A172 (cell line): ENCODE measurements at places on chromosomes 5 and 9.

- peak; percentile 5 for DNase-seq
Observed at GRCh38 chr9:82333671-82334070, 345.1 kb downstream of the SPATA31D1 start.

GRCh38 chr5:63553073-63553472, 409.2 kb downstream of the HTR1A start:
- DNase-seq: no peak

- no peak for DNase-seq
Observed at GRCh38 chr5:54774281-54775170, 210.9 kb downstream of the ESM1 start.

DNA sequence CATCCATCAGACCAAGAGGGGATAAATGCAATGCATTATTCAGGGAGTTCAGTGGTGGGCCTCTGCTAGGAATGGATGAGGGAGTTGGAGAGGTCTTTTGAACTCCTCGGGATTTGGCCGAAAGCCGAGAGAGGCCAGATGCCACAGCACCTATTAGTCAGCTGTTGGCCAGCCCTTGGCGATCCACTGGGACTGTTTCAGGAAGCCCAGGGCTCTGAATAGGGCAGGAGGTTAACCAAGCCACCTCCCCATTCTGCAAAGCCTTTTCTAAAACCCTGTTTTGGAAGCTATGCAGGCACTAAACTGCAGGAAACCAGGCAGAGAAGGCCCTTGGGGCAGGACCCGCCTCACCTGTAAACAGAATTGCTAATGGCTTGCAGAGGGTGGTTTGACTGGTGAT, 37.8 kb downstream of the ASTN2 start:
- DNase-seq: no peak

DNA sequence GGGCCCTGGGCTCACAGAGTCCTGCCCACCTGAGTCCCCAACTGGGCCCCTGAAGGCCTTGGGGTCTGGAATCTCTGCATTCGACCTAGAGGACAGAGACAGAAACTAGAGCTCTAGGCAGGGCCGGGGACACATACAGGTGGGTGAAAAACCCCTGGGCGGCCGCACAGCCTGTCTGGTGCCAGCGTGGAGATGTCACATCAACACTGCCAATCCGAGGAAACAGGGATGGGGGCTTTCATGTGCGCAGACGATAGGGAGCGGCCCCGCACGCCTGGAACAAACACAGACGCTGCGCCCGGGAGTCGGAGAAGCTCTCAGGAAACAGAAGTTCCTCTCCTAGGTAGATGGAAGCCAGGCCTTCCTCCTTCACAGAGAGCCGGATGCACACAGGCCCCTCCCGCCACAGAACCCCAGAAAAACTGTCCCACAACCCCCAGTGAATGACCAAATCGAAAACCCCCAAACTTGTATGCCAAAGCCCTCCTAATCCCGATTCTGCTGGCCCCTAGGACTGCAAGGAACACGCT, 1.8 kb downstream of the GRM6 start:
- DNase-seq: no peak

DNA sequence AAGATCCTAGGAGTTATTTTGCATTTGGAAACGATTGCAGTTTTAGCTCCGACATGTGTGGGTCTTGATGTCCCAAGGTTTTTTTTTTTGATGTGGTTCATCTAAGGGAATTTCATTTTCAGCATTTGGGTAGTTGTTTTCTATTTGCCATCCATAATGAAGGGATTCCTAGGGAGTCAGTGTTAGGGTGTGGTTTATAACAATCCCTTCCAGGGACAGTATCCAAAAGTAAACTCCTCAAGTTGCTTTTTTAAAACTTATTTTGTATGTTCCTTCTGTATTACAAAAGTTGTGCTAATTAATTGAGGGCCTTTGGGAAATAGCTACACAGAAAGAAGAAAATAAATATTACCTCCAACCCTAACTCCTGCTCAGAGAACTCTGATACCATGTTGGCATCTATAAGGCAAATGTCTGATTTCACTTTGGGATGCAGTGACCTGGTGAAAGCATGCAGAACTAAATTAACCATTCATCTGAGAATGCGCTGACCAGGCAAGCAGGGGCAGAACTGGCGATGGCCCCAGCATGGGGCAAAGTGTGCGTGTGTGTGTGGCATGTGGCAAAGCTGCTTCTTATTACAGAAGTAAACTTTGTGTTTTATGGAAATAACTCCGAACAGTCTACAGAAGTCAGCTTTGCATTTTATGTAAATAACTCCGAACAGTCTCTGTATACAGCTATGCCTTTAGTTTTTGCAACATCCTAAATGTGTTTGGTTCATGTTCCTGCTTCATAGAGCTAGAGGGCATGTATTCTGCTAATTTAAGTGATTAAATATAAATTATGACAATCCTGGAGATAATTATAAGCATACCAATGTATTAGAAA, 237.2 kb downstream of the TRPM3 start:
- DNase-seq: no peak

GRCh38 chr5:61184708-61185107, 22.4 kb upstream of the SMIM15 start:
- no peak for DNase-seq

DNA sequence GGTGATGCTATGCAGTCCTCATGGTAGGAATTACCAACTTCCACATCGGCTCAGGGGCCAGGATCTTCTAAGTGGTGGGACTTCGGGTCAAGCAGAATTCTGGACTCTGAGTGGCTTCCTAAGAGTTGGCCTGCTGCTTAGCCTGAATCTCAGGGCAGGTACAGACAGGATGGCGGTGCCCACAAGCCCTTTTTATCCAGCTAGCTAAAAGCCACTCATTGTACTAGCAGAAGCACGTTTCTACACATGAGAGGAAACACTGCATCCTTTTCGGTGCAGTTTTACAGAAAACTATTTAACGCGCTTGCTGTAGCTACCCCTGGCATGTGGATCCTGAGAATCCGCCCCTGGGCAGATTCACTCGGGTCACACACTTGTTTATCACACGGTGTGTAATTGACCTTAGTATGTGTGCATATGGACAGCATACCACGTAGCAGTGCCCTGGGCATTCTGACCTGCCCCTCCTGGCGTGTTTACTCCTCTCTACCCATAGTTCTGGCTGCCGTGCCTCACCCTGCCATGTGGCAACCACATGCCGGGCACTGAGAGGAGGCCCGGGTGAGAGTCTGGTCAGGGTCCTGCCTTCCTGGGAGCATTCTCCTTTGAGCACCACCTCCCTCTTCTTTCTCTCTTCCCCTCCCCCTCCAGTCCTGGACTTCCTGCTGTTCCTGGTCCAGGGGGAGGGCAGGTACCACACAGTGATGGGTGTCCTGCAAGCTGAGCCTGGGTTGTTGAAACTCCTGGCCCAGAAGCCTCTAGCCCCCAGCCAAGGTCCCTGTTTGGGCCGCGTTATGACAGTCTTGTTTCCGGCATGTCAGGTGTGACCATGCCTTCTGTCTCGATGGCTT, 65.9 kb downstream of the DAB2IP start:
- no peak for DNase-seq

GRCh38 chr5:107876261-107876660, 205.5 kb upstream of the EFNA5 start:
- DNase-seq: no peak

DNA sequence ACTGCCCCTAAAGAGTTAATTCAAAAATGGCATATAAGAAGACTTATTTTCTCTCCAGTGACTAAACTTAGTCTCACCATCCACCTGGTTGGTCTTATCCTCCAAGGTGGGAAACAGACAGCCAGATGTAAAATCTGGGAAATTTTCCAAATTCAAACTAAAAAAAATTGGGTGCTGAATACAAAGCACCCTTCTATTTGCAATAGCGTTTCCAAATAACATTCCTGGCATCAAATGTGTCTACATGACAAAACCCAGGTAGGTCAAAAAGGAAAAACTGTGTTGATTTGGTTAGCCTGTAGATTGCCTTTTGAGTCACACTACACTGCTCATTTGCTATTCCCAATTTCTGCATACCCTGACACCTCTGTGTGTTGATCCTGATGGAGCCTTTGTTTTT, 252.2 kb downstream of the NR2F1-AS1 start:
- DNase-seq: no peak

GRCh38 chr9:109295221-109296130, 25.4 kb downstream of the EPB41L4B start:
- no peak for DNase-seq

- DNase-seq: no peak
Observed at GRCh38 chr5:147748590-147748989, 33.9 kb downstream of the JAKMIP2 start.

GRCh38 chr9:123329329-123329955, 26.6 kb upstream of the CRB2 start:
- peak; percentile 79 for DNase-seq

GRCh38 chr5:138926688-138927448, 51.7 kb upstream of the LRRTM2 start:
- no peak for DNase-seq

DNA sequence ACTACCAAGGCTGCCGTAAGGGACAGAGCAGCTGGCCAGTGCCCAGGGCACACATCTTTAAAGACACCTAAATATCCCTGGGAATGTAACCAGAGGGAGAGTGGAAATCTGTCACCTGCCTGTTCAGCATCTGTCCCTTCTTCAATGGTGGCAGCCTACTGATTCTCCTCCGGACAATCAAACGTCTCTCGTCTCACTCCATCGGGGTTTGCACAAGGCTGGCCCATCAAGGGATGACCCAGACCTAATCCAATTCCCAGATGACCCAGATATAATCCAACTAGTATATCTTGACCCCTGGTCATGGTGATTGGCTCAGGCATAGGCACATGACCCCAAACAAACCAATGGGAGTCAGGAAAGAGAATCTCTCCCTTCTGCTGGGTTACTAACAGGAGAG, 93.5 kb downstream of the HRH2 start:
- DNase-seq: no peak

DNA sequence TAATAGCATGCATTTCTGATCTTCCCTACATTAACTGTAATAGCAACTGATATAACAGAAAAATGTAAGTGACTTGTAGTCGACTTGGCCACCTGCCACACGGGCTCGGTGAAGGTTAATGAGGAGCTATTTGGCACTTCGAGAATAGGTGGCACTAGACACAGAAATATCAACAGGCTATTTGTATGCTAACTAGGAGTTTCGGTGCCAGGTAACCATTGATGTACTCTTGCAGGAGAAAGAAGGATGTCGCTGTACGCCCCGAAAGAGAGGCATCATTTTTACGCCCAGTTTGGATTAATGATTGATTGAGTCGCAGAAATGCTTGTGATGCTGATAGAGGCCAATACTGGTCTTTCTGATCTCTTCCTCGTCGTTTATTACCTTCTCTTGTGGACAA, 516 bp upstream of the DMRT2 start:
- no peak for DNase-seq

- no peak for DNase-seq
Observed at GRCh38 chr5:32222723-32223470, 48.8 kb upstream of the GOLPH3 start.

DNA sequence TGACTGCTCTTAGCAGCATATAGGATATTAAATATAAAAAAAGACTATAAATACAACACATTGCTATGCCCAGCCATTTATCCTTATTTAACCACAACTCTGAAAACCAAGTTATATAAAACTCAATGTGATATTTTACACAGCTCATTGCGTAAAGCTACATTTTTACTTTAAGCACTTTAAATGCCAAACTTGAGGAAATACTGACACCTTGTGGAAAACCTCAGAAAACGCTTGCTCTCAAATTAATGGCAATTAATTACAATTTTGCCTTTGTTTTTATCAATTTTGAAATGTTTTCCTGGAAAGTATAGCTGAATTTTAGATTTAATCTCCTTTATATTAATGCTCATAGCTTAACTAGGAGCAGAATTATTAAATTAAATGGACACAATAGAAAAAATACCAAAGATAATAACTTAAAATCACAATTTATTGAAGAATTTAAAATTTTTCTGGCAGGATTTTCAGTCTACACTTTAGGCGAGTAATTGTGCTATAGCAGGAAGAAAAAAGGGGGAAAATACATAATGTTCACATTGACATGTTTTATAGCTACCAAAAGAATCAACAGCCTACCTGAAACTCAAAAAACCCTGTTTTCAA, 25.2 kb upstream of the PLAC8L1 start:
- DNase-seq: peak; percentile 33

GRCh38 chr5:77308154-77308960, 97.9 kb downstream of the PDE8B start:
- no peak for DNase-seq

DNA sequence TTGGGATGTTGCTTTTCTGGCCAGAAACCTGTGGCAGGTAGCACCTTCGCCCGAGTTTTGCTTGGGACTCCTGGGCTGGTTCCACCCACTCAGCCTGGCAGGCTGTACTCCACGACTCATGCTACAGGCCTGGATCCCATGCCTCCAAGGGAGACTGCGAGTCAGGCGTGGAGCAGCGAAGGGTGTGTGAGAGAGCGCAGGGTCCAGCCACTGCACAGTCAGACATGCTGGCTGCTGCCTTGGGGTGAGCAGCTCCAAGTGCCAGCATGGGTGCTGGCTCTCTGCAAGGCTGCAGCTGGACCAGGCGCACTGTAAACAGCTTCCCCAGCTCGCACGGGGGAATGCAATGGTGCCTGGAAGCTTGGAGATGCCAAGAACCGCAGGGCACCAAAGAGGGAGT, 249.6 kb upstream of the EDIL3 start:
- no peak for DNase-seq

DNA sequence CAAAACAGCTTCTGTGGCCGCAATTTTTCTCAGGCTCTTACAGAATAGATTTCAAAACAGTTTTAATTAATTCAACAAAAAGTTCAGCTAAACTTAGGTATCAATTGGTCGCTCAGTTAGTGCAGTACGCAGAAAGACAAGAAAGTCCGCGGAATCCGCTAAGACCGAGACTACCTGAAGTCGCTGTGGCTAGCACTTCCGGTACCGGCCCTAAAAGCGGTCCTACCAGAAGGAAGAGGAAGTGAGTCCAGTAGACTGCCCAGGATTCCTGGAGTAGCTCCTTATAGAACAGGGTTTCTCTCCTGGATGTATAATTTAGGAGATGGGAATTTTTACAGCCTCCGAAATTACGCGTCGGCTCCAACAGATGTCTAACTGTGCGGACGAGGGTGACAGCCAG, 16.6 kb upstream of the PCDHB2 start:
- DNase-seq: no peak

DNA sequence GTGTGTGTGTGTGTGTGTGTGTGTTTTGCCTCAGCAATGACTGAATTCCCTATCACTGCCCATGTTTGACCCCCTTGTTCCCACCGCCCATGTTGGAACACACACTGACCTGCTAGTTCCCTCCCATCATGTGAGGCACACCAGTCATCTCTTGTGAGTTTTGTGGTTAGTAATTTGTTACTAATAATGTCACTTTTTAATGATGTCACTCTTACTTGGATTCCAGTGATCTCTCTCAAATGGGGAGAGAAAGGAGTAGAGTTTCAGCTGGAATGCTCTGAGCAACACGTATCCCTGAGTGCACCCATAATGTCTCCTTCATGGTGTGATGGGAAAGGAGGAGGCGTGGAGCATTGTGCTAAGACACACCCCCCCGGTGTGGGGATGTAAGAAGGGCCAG, 172.6 kb downstream of the SH3GL2 start:
- DNase-seq: no peak

GRCh38 chr9:100459963-100460362, 13.0 kb upstream of the TMEFF1 start:
- no peak for DNase-seq

GRCh38 chr9:133440874-133441273, 18.7 kb downstream of the ADAMTS13 start:
- no peak for DNase-seq
